ENCODE measurements at places on chromosomes 7 and 10.

- DNase-seq, result no peak
Observed at GRCh38 chr7:85730012-85730411, 543.2 kb upstream of the SEMA3D start.

DNA sequence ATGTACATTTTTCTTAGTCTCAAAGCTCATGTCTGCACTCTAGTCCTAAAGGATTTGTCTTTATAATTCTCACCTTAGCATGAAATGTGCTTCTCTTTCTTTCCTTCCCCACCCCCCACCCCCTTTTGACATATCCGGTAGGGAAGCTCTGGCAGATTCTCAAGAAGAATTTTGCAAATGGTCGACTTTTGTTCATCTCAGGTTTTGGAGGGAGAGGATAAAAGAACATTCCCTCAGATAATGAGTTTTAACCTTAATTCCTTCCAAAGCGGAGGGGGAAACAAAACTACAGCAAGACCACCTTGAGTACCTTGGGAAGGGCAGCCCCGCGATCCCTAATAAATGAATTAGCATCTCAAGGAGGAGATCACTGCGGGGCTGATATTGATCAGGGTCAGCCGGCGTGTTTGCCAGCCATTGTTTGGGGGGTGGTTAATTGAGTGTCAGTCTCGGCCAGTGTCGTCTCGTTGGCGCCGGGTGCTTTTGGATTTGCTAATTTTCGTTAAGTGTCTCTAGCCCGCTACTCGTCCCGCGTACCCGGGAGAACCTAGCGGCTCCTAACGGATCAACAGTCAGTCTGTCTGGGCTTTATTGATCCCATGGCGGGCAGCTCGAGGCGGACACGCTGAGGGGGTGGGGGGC is 874 bp upstream of the BAMBI start:
- no peak for DNase-seq

DNA sequence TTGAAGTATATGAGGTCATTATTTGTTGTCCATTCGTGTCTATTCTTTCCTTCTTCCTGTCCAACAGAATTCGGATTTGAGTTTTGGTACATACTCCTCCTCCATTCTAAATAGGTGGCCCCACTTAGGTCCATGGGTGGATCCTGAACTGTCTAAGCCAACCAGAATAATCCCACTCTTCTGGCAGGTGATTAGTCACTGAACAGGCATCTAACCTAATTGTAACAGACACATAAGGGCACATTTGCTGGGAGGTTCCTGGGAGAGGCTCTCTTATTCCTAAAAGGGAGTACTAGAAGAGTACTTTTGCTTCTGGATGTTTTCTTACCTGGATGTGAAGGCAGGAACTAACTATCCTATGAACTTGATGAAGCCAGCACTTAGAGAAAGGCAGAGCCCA is 16.8 kb downstream of the LRRC72 start:
- DNase-seq, result no peak

GRCh38 chr10:75639736-75640135 is 208.3 kb downstream of the LRMDA start:
- no peak for DNase-seq

DNA sequence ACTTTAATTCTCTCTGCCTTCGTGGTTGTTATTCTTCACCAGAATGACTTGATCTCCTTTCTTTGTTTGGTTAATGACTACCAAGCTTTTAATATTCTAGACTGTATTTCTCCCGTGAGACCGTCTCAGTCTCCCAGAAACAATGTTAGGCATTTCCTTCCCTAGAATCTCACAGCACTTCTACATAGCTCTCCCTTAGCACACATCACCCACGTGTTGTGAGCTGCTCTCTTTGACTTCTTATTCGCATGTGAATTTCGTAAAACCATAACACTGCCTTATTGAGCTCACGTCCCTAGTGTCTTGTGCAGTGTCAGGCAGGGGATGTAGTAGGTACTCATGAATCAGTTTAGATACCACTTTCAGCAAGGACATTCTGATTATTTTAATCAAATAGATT is 57.5 kb upstream of the MGAM2 start:
- no peak for DNase-seq
